Renal pelvis (tissue), 12 donors: ENCODE measurements at places on chromosomes 16 and 17.

- DNase-seq = no peak
Observed at GRCh38 chr16:81686391-81687130, 92.5 kb upstream of the PLCG2 start.

- no peak for DNase-seq
Observed at GRCh38 chr16:89615596-89616090, 2.2 kb downstream of the DPEP1 start.

GRCh38 chr16:19281246-19281645 lies 4.3 kb upstream of the CLEC19A start:
- peak; percentile 23 for DNase-seq

DNA sequence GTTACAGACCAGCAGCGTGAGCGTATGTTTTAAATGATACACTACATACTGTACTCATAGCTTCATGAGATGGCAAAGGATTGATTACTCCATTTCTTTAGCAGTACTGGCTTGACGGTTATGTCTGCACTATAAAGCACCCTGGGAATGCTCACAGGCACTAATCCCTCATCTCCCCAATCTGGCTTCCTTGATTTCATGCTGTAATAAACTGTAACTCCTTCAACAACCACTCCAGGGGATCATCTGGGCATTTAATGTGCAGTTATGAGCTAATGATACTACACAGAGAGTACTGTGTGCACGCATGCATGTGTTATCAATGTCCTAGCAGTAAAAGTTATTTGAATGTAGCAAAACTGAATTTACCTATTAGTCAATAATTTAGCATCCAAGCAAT lies 20.2 kb downstream of the MEIOB start:
- no peak for DNase-seq

- DNase-seq = no peak
Observed at GRCh38 chr16:51439271-51439670, 288.2 kb upstream of the SALL1 start.

GRCh38 chr17:12567077-12568053 lies 98.3 kb upstream of the MYOCD start:
- no peak for DNase-seq
